ENCODE measurements at places on chromosomes 5 and 9.

- no peak for DNase-seq
These were observed 268.8 kb upstream of the ANKRD55 start for GRCh38 chr5:56501781-56502557.

- DNase-seq = no peak
These were observed 684 bp downstream of the TOR1B start for GRCh38 chr9:129803676-129804060.

DNA sequence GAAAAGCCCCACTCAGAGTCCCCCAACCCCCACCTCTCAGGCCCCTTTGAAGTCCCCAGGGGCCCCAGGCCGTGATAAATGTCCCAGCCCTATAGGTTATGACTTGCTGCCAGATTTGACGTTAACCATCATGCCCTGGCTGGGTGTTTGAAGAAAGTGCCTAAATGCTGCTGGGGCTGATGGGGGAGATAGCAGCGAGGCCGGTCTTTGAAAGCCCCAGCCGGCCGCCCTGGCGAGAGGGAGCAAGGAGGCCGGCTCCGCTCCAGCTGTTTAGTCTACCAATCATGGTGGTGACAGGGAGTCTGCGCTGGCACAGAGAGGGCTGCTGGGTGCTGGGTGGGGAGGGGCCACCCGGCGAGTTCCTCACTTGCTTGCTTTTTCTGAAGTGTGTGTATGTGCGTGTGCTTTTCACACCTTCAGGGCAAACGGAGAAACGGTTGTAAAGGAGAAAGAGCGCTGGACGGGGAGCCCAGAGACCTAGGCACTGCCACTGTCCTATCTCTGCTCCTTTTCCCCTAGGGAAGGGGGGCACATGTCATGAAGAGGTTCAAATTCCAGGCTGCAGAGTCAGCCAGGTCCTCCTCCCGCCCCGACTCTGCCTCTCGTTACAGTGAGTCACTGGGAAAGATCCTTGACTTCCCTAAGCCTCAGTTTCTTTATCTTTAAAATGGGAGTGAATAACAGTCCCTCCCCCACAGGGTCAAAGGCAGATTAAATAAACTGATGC, 126.1 kb upstream of the HAND1 start:
- no peak for DNase-seq

GRCh38 chr9:134485653-134486052, 155.9 kb upstream of the COL5A1 start:
- no peak for DNase-seq

DNA sequence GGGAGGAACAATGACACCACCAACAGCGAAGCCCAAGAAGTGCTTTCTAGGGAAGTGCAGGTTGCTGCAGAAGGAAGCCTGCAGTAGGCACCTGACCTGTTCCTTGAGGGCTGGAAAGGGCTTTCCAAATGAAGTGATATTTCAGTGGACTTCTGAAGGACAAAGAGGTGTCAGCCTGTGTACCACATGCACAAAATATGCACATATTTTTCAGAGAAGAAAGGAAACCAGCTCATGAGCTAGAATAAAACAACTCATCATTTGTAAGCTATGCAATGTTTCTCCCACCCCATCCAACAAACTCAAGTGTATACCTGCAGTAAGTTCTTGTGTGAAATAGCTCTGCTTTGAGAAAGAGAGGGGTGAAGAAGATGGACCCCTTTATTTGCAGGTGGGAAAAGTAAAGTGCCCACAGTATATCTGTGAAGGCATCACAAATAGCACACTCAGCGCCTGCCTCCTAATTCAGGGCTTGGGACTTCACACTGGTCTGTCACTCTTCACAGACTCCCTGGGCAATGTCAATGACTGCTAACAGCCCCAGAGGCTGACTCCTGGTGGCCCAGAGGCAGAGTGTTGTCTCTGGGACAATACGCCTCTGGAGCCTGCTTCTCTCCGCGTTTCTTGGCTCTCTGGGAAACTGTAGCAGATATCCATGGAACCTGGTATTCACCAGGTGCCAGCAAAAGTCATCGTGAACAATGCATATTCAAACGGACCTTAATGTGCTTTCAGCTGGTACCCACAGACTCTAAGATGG, 198.1 kb upstream of the EFNA5 start:
- DNase-seq = no peak

GRCh38 chr5:176432707-176433106, 15.5 kb upstream of the FAF2 start:
- no peak for DNase-seq

DNA sequence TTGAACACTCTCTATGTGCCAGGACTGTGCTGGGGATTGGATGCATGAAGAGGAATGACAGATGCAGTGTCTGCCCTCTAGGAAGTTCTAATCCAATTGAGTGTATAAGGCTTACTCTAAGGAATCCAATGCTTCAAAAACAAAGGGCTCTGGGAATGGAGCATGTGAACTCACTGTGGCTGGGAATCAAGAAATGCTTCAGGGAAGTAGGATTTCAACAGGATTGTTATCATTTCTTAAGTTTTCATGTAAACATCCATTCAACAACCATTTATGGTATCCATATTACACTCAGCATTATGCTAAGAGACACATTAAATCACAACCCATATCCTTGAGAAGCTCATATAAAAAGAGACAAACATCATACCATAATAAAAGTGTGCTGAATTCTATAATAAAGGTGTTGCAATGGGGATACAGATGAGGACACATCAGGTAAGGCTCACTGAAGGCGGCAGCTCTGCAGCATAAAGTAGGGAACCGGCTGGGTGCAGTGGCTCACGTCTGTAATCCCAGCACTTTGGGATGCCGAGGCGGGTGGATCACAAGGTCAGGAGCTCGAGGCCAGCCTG, 11.3 kb downstream of the SIL1 start:
- no peak for DNase-seq

GRCh38 chr5:41508696-41509398, 1.6 kb downstream of the PLCXD3 start:
- DNase-seq = no peak

GRCh38 chr5:169099801-169100734, 200.9 kb downstream of the SLIT3 start:
- DNase-seq = no peak

GRCh38 chr5:72817076-72817481, 618 bp downstream of the TNPO1 start:
- no peak for DNase-seq

- no peak for DNase-seq
These were observed 3.2 kb downstream of the PRDM6 start for GRCh38 chr5:123092223-123092593.

All from stimulated activated CD8-positive, alpha-beta memory T cell treated with anti-CD3 and anti-CD28 coated beads, Interleukin-12 subunit alpha, Interleukin-12 subunit beta, amount 100 ng/mL, for 1 hour (primary cell).